ENCODE measurements at places on chromosomes 7 and 10. TPM values are rescaled to one million over a fixed set of nuclear protein-coding genes. Genes with fewer than 3 reads are reported as not detected.

HABP2 gene
- total RNA-seq: not detected

NUDT1 gene
- 49.1 TPM for total RNA-seq

FAM237B gene
- not detected for total RNA-seq

HPS1 gene
- 15.8 TPM for total RNA-seq

SLC13A4 gene
- total RNA-seq: not detected

LBX1 gene
- not detected for total RNA-seq

GRCh38 chr7:91286432-91286831 lies 22.2 kb downstream of the FZD1 start:
- no peak overlapping the region for H3K27ac ChIP-seq
- no peak for DNase-seq

DNA sequence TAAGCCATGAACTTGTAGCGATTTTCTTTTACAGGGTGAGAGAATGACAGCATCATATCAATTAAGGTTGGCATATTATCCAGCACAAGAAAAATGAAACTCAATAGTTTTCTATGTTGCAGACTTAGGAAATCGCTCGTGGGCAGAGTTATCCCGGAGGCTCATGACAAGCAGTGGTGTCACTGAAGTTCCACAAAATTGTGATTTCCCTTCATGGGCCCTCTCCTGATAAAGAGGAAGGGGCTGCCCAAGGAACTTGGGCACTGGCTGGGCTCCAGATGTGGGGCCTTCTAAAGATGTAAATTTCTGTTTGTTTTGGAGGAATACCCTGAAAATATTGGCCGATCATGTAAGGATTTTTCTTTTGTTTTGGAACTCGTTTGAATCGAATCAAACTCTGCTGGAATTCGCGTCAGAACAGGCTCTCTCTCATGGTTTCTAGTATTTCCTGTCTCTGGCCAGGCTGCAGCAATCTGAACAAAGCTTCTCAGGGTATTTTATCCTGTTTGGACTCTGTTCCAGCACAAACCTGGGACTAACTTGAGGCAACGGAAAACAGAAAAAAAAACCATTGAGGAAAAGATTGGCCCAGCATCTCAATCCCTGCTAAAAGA lies 340.6 kb upstream of the NRP1 start:
- H3K27ac ChIP-seq: no peak overlapping the region
- no peaks in the 10 kb centered on the region for H3K4me1 ChIP-seq
- H3K36me3 ChIP-seq: no peaks in the 10 kb centered on the region
- H3K4me3 ChIP-seq: no peak overlapping the region
- H3K27me3 ChIP-seq: no peaks in the 10 kb centered on the region
- no peak for DNase-seq

- H3K4me1 ChIP-seq: no peaks in the 10 kb centered on the region
- no peaks in the 10 kb centered on the region for H3K36me3 ChIP-seq
- H3K4me3 ChIP-seq: no peak overlapping the region
- no peak for DNase-seq
- no peak overlapping the region for H3K27ac ChIP-seq
- peaks cover 26% of the 10 kb centered on the region for H3K27me3 ChIP-seq
Observed at GRCh38 chr7:12572941-12573575, 2.5 kb downstream of the SCIN start.

DNA sequence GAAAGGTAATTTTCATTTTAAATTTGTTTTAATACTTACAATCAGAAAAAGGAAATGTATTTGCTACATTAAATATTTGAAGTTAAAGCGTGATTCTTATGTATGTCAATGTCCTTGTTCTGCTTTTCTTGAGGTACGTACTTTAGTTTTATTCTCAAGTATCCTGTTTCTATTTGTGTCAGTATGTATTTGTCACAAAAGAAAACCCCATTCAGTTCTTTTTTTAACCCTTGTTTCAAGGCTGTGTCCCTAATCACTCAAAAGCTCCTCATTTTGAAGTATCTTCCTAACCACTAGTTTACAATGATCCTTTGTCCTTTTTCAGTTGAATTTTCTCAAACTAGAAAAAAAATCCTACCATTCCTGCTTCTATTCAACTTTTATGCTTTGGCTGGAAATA lies 25.2 kb downstream of the NHLRC2 start:
- no peak overlapping the region for H3K27ac ChIP-seq
- DNase-seq: no peak
- no peak overlapping the region for H3K4me3 ChIP-seq
- H3K36me3 ChIP-seq: no peaks in the 10 kb centered on the region
- H3K27me3 ChIP-seq: no peaks in the 10 kb centered on the region

DNA sequence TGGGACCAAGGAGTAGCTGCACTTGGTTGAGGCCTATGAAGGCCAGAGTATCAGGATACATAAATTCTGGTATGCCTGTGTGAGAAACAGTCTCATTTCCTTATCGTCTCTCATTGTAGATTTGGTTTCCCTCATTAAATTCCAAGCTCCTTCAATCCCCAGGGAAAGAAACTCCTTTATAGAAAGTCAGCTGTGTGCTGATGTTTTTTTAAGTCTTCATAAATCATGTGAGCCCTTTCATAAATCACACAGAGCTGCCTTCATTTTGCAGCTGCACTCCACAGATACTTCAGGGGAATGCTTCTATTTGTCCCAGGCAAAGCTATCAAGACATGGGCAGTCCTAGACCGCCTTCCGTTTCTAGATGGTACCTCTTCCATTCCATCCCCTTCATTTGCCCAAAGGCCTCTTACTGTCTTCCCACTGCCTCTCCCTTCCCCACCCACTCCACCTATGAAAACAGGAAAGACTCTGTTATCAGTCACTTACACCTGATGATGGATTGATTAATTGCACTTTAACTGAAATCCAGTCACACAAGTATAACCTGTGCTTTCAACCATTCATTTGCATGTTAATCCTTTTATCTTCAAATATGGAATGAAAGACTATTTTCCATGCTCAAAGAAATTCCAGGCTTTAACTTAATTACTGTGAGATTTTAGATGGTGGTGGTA lies 290.2 kb downstream of the C7orf25 start:
- H3K27me3 ChIP-seq: no peaks in the 10 kb centered on the region
- no peak overlapping the region for H3K27ac ChIP-seq
- no peaks in the 10 kb centered on the region for H3K36me3 ChIP-seq
- no peak for DNase-seq
- H3K4me1 ChIP-seq: no peaks in the 10 kb centered on the region

DNA sequence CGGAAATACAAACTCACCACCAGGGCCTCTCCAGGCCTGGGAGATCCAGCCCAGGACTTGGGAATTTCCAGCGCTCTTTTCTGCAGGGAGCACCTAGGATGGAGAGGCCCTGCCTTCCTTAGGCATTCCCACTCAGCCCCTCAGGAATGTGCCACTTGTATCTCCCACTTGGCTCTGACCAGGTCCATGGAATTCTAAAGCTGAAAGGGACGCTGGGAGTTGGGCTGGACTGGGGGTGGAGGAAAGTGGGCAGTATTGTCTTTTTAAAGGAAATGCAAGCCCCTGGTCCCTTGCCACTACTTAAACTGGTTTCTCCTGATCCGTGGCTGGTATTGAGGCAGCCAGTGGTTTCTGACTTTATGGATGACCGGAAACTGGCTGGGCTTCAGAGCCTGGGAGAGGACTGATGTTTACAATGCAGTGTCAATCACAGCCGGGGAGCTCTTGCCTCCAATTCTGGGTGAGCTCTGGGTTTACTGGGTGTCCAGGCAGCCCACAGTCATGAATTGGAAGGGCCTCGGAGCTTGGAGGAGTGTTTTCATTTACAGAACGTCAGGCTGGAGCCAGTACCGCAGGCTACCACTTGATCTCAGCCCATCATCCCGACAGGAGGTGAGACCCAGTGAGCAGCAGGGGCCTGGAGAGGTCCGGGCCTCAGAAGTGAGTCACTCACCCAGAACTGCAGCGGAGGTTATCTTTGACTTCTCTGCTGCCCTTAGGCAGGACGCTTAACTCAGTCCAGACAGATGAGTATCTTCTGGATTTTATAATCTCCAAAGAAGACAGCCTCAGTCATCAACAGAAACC lies 27.3 kb downstream of the AGAP3 start:
- H3K27ac ChIP-seq: peak overlapping the region; percentile 66
- H3K27me3 ChIP-seq: no peaks in the 10 kb centered on the region
- DNase-seq: peak; percentile 93
- H3K36me3 ChIP-seq: peaks cover 16% of the 10 kb centered on the region

GRCh38 chr10:15197276-15197675 lies 28.8 kb upstream of the NMT2 start:
- no peak overlapping the region for H3K4me3 ChIP-seq
- no peak overlapping the region for H3K27ac ChIP-seq
- no peaks in the 10 kb centered on the region for H3K27me3 ChIP-seq
- peak; percentile 67 for DNase-seq
- H3K36me3 ChIP-seq: no peaks in the 10 kb centered on the region
- peaks cover 18% of the 10 kb centered on the region for H3K4me1 ChIP-seq

DNA sequence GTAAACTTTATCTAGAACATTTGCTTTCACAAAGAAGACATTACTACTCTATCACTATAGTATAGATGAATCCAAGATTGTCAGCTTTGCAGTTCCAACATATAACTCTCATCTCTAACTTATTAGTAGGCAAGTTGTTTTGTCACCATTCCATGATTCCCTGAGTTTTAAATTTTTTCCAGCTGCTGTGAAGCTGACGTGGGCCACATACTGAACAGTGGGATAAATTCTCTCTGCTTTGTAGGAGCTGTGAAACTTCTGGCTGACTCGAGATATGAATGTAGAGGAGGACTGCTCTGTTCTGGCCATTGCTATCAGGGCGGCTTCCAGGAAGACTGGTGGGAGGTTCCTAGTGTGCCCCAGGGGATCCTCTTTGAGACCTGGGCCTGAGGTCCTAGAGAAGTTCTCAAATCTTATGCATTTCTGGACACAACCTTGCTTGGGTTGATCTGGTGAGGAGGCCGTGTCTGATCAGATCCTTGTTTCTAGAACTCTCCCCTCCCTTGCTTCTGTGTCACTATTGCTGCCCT lies 58.0 kb downstream of the LSMEM1 start:
- no peaks in the 10 kb centered on the region for H3K4me1 ChIP-seq
- no peak overlapping the region for H3K4me3 ChIP-seq
- H3K27me3 ChIP-seq: no peaks in the 10 kb centered on the region
- DNase-seq: no peak

GRCh38 chr10:14369906-14370305 lies 39.2 kb upstream of the FRMD4A start:
- no peak overlapping the region for H3K4me3 ChIP-seq
- H3K36me3 ChIP-seq: no peaks in the 10 kb centered on the region
- DNase-seq: no peak
- H3K27ac ChIP-seq: no peak overlapping the region

- no peaks in the 10 kb centered on the region for H3K27me3 ChIP-seq
- no peak overlapping the region for H3K27ac ChIP-seq
- no peak overlapping the region for H3K4me3 ChIP-seq
- peak; percentile 70 for DNase-seq
Observed at GRCh38 chr10:132684164-132684891, 101.6 kb downstream of the NKX6-2 start.

- peak overlapping the region; percentile 26 for H3K27ac ChIP-seq
- H3K4me3 ChIP-seq: no peak overlapping the region
- H3K36me3 ChIP-seq: no peaks in the 10 kb centered on the region
Observed at GRCh38 chr7:17521437-17521836, 223.0 kb downstream of the AHR start.

GRCh38 chr10:80567292-80567691 lies 29.6 kb downstream of the SH2D4B start:
- no peak overlapping the region for H3K4me3 ChIP-seq
- no peaks in the 10 kb centered on the region for H3K36me3 ChIP-seq
- DNase-seq: no peak
- no peaks in the 10 kb centered on the region for H3K27me3 ChIP-seq

DNA sequence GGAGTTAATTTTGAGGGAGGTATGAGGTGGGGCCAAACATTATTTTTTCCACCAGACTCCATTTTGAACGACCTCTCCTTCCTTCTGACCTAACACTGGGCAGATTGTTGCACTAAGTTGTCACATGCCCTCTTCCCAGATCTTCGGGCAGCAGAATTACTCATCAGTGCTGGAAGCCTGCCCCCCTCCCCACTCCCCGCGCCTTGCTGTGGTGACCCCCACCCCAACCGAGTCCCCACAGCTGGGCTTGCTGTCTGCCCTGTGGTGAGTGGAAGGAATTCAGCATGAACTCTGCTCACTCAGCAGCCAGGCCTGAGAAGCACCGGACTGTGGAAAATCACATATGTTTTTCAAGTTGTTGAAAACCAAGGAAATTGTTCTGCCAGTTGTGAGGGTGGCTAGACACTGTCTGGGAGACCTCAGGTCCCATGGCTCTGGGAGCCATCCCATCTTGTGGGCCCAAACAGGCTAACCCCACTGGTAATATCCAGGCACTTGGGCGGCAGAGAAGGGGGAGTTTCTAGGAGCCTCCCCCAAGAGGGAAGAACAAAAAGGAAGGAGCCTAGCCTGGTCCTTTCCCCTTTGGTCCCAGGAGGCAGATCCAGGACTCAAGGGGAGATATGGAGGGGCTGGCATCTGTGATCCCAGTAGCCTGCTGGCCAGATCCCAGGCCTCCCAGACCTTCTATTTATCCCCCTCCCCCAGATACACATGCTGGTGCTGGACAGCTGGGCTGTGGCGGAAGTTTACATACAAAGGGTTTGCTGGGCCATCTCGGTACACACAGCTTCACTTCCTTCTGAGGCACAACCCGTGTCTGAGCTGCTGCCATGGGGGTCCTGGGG lies 3.5 kb upstream of the AEBP1 start:
- peaks cover 30% of the 10 kb centered on the region for H3K4me1 ChIP-seq
- peak; percentile 78 for DNase-seq
- no peaks in the 10 kb centered on the region for H3K36me3 ChIP-seq
- no peaks in the 10 kb centered on the region for H3K27me3 ChIP-seq

DNA sequence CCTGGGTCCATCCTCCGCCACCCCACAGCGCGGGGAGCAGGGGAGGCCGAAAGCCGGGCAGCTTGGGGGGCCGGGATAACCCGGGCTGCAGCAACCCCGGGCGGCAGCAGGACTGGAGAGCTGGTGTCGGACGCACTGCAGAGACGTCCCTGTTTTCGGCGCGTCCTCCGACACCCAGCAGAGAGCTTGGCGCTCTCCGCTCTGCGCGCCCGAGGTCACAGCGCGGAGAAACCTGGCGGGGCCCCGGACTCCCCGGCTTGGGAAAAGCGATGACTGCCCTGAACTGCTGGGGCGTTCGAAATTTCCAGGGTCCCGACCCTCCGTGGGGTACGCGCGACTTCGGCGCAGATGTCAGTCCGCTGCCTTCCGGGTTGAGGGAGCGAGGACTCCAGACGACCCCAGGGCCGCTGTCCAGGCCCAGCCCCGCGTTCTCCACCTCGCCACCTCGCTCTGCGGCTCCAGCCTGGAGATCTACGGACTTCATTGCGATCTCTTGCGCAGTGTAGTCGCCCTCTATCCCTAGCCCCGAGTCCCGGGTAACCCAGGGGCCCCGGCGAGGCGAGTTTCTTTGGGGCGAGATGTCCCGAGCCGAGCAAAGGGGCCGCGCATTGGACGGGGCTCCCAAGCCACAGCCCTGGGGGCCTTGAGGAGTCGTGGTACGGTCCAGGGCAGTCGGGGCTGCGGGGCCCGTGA lies 617 bp upstream of the FOXI2 start:
- DNase-seq: no peak
- H3K27me3 ChIP-seq: peaks cover 6% of the 10 kb centered on the region
- H3K36me3 ChIP-seq: no peaks in the 10 kb centered on the region
- no peak overlapping the region for H3K4me3 ChIP-seq
- H3K4me1 ChIP-seq: no peaks in the 10 kb centered on the region
- no peak overlapping the region for H3K27ac ChIP-seq

GRCh38 chr10:6301488-6302075 lies 98.8 kb downstream of the PFKFB3 start:
- H3K4me3 ChIP-seq: no peak overlapping the region
- H3K36me3 ChIP-seq: no peaks in the 10 kb centered on the region
- H3K27me3 ChIP-seq: no peaks in the 10 kb centered on the region
- peaks cover 7% of the 10 kb centered on the region for H3K4me1 ChIP-seq
- no peak for DNase-seq
